ENCODE measurements at places on chromosomes 12 and 14.

GRCh38 chr12:25252946-25253345, 2.2 kb upstream of the KRAS start:
- no peak for DNase-seq

GRCh38 chr12:6225630-6226001, 25.4 kb downstream of the CD9 start:
- DNase-seq, result no peak

GRCh38 chr12:42571327-42572009, 18.1 kb downstream of the PRICKLE1 start:
- no peak for DNase-seq

DNA sequence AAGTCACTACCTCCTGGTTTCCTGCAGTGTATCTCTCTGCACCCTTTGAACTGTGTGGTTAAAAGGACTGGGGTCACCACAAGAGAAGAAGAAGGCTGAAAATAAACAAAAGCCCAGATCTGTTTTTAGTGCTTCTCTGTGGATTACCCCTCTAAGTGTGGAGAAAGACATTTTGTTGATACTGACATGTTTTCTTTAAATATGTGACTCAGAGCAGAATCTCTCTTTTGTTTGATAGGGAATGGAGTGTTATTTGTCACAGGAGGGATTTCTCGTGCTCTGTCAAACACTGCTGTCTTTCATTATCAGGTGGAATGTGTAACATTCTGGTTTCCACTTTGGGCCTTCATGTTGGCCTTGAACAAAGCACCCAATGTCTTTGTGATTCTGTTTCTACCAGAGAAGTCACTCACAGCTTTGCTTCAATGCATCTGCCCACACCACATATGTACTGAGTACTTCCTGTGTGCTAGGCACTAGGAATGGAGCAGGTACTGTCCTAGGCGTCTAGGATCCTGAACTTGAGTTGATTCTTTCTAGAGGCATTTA, 82.1 kb downstream of the PLXNC1 start:
- no peak for DNase-seq

DNA sequence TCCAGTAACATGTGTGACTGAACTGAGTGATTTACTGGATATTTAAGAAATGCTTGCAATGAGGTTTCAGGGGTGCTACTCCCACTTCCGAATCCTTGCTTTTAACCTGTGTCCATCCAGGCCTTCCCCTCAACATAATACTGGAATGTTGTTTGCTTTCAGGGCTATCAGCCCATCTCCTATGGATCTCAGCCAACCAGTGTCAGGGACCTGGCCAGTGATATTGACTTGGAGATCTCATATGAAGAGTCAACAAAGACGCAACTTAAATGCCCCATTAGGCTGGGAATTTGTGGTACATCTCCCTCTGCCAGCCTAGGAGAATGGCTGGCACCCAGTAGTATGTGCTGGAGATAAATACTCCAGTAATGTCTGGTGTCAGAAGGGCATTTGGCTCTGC, 889 bp upstream of the IFT43 start:
- no peak for DNase-seq

DNA sequence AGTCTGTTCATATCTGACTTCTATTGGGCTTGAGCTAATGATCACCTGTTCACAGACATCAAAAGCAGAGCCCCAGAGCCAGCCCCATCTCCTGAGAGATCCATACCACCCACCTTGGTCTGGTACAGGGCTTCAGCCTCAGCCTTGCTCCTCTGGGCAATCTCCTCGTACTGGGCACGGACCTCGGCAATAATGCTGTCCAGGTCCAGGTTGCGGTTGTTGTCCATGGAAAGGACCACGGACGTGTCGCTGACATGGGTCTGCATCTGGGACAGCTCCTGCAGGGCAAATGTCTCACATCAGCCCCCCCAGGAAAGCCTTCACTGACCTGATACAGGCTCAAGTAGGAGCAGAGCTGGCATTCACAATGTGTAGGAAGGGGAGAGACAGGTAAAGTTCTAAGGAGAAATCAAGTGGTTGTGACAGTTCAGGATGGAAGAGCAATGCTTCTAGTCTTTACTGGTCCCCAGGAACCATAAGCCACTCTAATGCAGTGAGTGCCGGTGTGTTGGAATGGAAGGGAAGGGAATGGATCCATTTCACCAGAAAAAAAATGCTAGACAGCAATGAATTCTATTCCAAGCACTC, 5.2 kb downstream of the KRT4 start:
- DNase-seq, result no peak

DNA sequence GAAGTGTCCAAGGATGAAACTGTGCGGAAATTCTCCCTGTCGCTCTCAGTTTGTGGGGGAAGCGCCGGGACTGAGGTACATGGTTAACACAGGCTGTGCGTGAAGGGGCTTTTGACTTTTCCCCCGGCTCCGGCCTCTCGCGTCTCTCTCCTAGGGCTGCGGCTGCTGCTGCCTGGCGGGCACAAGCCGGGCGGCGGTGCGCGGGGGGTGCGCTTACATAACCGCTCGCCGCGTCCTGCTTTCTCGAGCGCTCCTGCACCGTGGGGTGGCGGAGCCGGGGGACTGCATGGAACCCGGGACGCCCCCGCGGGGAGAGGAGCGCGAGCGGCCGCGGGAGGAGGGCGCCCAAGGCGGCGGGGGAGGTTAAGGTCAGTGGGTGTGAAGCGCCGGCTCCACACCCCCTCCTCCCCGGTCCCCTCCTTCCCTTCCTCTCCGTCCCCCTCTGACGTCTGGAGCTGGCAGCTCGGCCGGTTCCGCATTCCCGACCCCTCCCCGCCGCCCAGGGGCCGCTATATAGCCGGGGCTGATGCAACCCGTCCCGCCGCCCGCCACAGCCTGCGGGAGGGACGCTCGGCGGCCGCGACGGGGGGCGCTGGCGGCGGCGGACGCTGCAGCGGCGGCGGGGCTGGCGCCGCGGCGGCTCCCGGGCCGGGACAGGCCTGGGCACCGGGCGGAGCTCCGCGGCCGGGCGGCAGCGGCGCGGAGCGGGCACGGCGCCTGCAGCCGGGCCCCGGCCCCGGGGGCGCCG, at the start of gene JDP2:
TSS of gene JDP2 (plus strand) at position 541 of the 748 bp plus-strand sequence. CDS start 9,899 bp downstream, outside the sequence.
- DNase-seq, result peak; percentile 8

- DNase-seq, result no peak
Measured at GRCh38 chr14:55482936-55483605, 42.7 kb upstream of the TBPL2 start.

- no peak for DNase-seq
Measured at GRCh38 chr14:39472078-39472477, 39.8 kb upstream of the FBXO33 start.

DNA sequence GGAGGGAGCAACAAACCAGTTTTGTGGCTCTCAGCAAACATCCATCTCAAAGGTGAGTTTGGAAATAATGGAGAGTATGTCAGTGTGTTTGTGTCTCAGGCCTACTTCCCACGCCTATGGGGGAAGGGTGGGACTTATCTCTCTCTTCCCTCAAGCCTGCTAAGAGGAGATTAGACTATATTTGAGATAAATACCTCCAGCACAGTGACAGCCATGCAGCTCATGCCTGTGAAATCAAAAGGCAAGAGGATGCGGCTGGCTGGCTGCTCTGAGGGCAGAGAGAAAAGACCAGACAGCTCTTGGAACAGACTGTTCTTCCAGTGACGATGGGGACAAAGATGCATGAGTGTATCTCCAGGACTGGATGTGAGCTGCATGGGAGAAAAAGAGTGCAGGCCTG, 14.7 kb upstream of the POC1B start:
- no peak for DNase-seq

DNA sequence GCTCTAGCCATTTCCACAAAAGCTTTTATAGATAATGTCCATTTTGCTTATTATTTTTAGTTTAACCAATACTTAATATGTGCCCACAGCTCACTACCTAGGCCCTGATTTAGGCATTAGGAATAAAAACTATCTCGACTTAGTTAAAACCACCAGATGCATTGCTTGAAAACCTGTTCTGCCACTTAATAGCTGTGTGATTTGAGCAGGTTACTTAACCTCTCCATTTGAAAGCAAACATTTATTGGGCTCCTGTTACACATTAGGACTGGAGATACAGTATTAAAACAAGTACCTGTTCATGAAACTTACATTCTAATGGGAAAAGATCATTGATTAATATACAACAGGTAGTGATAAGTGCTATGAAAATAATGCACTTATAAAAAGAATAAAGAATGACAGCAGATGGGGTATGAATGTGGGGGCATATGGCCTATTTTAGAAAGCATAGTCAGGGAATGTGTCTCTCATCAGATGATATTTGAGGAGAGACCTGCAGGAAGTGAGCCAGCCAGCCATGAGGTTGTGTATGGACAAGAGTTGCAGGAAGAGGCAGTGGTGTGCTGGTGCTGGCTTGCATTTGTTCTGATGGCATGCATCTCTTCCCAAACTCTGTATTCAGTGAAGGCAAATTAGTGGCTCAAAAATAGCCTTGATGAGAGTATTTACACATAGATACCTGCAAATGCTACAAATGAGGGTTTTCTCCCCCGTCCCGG, 34.3 kb downstream of the NOPCHAP1 start:
- no peak for DNase-seq

DNA sequence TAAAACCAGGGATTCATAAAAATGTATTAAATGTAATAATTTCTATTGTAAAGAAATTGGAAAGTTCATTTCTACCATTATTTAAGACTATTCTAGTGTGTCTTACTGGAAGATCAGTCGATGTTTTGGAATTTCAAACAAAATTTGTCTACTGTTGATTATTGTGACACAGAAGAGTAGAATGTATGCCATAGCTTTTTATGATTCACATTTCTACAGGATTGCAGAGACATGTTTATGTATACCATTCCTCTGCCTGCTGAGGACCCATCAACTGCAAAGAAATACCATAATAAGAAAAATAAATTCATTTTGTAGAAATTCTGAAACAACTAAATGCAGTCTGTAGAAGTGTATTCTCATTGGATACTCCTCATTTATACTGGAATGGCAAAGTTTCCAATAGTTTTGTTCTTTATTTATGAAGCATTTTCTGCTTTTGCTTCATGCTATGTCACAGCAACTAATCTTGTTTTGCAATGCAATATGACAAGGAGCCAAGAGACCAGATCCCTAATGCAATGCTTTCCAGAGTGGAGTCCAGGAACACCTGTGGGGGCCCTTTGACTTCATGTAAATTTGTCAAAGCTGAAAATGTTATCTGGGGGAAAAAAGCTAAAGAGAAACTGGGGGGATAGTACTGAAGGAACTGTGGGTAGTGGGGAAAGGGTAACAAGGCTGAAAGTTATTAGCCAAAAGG, 172.9 kb upstream of the LRIG3 start:
- no peak for DNase-seq

- no peak for DNase-seq
Measured at GRCh38 chr12:92471551-92471950, 231.2 kb upstream of the PLEKHG7 start.

DNA sequence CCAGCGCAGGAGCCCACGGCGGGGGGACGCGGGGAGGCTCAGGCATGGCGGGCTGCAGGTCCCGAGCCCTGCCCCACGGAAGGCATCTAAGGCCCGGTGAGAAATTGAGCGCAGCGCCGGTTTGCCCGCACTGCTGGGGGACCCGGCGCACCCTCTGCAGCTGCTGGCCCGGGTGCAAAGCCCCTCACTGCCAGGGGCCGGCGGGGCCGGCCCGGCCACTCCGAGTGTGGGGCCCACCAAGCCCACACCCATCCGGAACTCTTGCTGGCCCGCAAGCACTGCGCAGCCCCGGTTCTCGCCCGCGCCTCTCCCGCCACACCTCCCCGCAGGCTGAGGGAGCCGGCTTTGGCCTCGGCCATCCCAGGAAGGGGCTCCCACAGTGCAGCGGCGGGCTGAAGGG, 8.5 kb upstream of the TSPAN8 start:
- DNase-seq, result no peak

DNA sequence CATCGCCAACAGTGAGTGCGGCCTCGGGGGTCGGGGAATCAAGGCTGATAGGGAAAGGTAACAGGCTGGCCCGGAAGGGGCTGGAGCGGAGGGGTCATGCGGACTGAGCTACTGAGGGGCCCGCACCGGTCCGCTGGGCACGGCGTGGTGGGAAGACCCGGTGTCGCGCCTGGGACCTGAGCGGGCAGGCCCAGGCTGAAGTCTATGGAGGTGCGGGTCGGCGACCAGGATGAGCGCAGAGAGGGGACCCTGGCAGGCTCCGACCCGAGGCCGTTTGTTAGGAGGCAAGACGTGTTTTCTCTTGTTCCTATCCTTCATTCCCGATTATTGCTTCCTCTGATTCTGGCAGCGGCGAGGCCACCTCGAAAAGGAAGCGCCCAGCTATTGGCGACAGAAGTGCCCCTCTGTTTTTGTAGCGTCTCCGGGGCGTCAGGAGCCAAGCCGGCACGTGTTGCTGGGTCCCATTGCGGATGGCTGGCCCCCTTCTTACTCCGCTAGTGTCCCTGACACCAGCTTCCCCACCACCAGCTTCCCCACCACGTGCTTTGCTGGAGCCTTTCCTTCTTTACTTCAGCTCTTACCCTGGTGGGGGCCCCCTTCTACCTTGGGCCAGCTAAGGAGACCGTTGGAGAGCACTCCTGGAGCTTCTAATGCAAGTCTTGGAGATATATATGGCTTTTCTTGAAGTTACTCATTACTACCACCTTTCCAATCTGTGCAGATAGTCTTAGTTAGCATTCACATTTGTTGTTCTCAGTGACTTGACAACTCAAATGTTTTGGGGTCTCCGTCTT, 653 bp downstream of the PA2G4 start:
- no peak for DNase-seq

GRCh38 chr12:124125203-124125871, 152.3 kb downstream of the ZNF664 start:
- DNase-seq, result no peak

All from activated T-cell treated with anti-CD3 and anti-CD28 coated beads for 24 hours (primary cell).